ENCODE measurements at places on chromosomes 2 and 18.

DNA sequence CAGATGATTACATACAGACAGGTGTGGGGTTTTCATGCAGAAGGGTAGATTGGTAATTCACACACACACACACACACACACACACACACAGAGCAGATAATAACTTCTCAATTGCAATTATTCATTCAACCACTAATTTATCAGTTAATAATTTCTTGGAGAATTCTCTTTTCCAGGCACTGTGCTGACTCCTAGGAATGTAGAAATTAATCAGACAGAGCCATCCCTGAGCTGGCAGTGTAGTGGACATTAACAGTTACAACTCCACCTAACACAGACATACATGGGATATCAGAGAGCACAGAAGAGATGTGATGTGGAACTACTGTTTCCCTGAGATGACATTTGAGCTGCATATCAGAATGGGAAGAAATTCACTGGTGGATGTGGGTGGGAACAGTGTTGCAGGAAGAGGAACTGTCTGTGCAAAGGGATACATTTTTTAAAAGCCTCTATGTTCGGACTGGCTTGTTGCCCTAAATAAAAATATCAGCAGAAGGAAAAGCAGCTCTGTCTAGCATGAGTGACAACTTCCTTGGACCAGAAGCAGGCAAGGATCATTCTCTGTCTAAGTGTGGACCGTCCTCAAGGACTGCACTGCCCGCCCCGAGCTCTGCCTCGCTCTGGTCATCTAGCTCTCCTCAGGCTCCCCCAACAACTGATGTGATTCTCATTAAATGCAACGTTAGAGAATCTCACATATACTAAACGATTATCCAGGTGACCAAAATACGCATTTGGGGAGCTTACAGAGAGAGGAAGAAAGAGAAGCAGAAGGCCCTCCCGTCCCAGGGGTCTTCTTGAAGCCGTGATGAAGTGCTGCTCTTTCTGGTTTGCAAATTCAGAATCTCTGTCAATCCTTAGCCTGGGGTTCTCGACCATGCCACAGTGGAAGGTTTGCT, 173.4 kb upstream of the TRIB2 start:
- DNase-seq, result no peak

DNA sequence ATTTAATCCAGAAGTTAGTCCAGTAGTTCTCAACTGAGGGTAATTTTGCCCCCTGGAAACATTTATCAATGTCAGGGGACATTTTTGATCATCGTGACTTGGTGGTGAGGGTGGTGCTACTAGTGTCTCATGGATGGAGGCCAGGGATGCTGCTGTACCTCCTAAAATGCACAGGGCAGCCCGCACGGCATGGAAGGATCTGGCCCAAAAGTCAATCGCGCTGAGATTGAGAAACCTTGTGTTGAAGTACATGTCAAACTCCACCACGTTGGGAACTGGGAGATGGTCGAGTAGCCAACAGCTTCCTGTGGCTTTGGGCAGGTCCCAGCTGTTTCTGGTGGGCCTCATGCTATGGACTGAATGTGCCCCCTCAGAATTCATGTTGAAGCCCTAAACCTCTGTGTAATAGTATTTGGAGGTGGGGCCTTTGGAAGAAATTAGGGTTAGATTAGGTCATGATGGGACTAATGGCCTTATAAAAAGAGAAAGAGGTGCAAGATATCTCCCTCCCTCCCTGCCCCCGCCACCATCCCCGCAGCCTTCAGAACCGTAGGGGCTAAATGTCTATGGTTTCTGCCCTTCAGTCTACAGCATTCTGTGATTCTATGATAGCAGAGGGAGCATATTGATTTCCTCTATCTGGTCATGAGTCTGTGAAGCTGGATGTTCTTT, 259.7 kb downstream of the MYCN start:
- DNase-seq, result no peak

DNA sequence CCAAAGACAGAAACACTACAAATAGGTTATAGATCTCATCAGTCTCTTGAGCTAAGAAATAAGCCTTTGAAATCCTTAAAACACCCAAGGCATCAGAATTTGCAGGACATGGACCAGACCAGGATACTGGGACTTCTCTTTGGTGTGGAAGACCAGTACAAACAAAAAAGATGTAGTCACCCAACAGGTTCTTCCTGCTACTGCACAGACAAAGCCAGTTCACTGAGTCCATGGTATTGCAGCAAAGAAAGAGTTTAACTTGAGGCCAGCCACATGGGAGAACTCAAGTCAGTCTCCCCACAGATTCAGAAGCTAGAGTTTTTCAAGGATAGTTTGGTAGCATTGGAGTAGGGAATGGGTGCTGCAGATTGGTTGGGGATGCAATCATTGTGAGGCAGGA, 169.6 kb upstream of the NDUFV2 start:
- no peak for DNase-seq

DNA sequence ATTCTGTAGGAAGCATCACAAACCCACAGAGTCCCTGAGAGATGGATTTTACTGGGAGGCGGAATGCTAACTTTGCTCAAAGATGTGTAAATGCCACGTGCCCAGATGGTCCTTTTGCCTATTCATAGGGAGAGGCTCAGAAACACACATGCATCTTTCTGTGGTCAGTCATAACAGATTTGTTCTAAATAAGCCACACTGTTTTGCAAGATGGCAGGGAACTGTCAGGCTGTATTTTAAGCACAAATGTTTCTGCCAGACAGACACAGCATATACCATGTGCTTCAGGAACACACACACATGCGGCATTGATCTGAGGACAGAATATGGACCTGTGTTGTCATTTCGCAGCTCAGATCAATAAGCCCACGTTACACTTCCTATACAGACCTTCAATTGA, 312.0 kb downstream of the GPD2 start:
- no peak for DNase-seq

- no peak for DNase-seq
Measured at GRCh38 chr2:240647503-240648154, 22.3 kb downstream of the GPR35 start.

GRCh38 chr2:39383146-39383545, 53.9 kb downstream of the MAP4K3 start:
- DNase-seq, result no peak

DNA sequence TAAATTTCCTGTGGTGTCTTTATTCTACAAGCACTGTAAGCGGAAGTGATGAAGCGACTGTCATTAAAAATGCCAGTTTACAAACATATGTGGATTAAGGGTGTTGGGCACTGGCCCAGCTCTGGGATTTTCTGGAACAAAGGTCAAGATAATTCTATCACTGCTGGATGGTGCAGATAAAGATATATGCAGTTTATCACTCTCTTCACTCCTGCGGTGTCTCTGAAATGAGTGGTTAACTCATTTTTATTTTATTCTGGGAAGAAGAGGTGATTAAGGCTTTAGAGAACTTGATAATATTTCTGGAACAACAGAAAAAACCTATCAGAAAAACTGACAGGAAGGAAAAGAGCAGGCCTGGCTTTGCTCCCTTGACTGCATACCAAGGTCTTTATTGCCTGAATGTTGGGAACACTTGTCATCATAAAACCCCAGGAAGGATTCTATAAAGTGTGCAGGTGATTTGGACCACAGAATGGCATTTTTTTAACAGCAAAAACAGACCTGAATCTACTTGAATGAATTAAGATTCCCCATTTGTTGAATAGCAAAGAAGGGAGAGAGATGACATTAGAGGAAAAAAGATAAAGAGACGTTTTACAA, 32.4 kb downstream of the ABCB11 start:
- no peak for DNase-seq

DNA sequence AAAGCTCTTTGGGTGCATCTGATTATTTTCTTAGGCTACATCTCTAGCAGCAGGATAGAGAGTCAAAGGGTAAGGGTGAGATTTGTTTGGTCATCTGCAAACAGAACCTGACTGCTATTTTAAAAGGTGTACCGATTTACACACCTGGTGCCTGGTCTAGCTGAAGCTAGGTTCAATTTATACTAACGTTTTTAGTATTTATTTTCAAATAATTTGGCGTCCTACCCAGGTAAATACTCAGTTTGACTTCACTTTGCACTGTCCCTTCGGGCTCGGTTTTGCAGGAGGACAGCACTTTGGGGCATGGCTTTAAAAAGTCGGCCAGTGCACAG, 683 bp downstream of the PTRHD1 start:
- no peak for DNase-seq

GRCh38 chr2:157625296-157625695, 3.4 kb downstream of the ACVR1C start:
- no peak for DNase-seq

DNA sequence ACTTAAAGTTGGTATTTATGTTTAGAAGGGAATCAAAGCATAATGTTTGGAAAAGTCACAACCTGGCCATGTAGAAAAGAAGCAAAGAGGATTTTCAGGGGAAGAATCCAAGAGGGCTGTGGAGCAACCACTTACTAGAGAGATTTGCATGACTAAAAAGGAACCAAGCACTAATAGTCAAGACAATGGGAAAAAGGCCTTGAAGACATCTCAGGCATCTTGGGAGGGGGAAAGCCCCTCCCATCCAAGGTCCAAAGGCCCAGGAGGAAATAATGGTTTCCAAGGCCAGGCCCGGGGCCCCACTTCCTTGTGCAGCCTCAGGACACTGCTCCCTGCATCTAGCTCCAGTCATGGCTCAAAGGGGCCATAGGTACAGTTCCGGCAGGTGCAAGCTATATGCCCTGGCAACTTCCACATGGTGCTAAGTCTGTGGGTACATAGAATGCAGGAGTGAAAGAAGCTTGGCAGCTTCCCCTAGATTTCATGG, 128.1 kb downstream of the EIPR1 start:
- DNase-seq, result no peak

GRCh38 chr2:149915151-149915550, 327.6 kb upstream of the MMADHC start:
- no peak for DNase-seq

GRCh38 chr2:206241736-206242135, 32.7 kb upstream of the ZDBF2 start:
- DNase-seq, result no peak

DNA sequence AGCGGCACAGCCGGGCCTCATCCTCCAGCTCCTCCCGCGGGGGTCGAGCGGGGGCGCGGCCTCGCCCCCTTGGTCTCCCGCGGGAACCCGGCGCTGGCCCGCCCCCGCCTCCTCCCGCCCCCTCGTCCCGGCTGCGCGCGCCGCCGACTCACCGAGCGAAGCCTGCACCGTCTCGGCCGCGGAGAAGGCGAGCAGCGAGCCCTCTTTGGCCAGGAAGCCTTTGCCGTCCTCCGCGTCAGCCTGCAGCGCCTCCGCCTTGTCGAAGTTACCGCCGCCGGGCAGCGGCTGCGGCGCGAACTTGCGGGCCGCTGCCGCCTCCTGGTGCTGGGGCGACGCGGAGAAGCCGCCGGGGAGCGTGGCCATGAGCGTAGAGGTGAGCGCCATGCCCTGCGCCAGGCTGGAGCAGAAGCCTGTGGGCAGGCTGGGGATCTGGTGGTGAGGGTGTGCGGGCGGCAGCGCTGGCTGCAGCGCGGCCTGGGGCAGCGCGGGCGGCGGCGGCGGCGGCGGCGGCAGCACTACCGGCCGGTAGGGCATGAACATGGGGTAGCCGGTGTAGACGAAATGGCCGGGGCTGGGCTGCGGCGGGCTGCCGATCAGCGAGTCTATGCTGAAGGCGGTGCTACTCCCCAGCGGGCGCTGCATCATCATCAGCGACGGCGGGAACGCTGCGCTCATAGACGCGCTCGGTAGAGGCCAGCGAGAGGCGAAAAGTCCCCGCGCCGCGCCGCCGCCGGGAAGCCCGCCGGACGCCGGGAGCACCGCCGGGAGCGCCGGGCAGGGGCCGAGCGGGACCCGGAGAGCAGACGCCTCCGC, 683 bp downstream of the GBX2 start:
- DNase-seq, result peak; percentile 8

- DNase-seq, result no peak
Measured at GRCh38 chr18:76658627-76659026, 163.6 kb upstream of the ZNF516 start.

GRCh38 chr2:50620783-50621182, 411.1 kb downstream of the NRXN1 start:
- no peak for DNase-seq

GRCh38 chr18:43590182-43590903, 313.1 kb upstream of the SYT4 start:
- no peak for DNase-seq

DNA sequence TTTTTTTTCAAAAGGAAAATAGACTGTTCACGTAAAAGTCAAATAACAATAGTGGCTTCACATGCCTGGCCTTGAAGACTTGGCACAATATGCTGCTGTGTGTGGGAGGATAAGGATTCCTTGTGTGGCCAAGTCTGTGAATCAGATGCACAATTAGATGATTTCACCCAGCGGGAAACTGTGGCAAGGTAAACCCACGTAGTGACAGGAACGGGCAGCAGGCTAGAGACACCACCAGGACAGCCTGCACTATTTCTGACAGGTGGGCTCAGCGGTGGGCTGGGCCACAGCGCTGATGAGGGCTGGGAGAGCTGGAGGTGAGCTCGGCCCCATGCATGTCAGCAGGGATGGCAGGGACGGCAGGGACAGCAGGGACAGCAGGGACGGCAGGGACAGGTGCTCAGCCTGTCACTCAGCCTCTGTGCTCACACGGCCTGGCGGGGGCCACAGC, 21.6 kb downstream of the SNORC start:
- DNase-seq, result peak; percentile 77

- DNase-seq, result no peak
Measured at GRCh38 chr2:226247289-226248275, 552.0 kb downstream of the IRS1 start.

- DNase-seq, result no peak
Measured at GRCh38 chr2:219675221-219675620, 47.8 kb downstream of the SLC4A3 start.

- peak; percentile 60 for DNase-seq
Measured at GRCh38 chr2:42827647-42828486, 35.5 kb upstream of the HAAO start.

GRCh38 chr2:100195942-100196341, 53.6 kb upstream of the AFF3 start:
- DNase-seq, result no peak

GRCh38 chr18:44197832-44198611, 482.7 kb upstream of the SETBP1 start:
- DNase-seq, result no peak

GRCh38 chr2:51424418-51424817, 392.5 kb upstream of the NRXN1 start:
- DNase-seq, result no peak

GRCh38 chr18:13179566-13180113, 38.9 kb upstream of the LDLRAD4 start:
- no peak for DNase-seq

- no peak for DNase-seq
Measured at GRCh38 chr2:15259356-15259756, 301.8 kb downstream of the NBAS start.

DNA sequence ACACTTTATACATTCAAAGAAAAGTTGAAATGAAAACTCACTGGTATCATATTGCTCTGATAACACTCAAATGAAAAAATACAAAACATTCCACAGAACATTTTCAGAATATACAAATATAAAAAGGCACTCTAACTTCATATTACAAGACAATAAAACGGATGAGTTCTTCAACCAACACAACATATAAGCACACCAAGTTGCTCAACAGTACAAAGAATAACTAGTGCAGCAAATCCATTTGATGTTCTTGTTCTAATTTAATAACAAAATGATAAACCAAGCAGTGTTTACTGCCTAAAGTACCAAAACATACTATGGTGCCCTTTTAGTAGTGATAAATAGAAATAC, 60.8 kb upstream of the PGAP1 start:
- DNase-seq, result no peak
